Right renal cortex interstitium (tissue), 3 donors: ENCODE measurements at places on chromosomes 7 and 10.

DNA sequence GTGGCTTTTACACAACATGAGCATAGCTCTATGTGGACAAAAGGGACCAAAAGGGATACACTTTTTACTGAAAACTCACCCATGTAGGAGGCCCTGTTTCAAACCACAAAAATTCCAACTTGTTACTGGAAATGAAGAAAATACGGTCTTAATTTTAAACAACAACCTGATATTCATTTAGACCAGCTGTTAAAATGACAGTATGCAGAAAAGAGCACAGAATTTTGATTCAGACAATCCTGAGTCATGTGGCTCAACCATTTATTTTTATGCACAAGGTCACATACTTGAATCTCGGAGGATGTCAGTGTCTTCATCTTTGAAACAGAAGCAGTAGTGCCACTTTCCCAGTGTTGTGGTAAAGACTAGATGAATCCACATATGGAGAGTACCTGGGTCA, 426.5 kb upstream of the NFE2L3 start:
- DNase-seq, result no peak

GRCh38 chr10:12561307-12561706, 212.0 kb downstream of the CAMK1D start:
- DNase-seq, result no peak

- no peak for DNase-seq
Observed at GRCh38 chr10:100993986-100994708, 5.5 kb upstream of the LZTS2 start.

DNA sequence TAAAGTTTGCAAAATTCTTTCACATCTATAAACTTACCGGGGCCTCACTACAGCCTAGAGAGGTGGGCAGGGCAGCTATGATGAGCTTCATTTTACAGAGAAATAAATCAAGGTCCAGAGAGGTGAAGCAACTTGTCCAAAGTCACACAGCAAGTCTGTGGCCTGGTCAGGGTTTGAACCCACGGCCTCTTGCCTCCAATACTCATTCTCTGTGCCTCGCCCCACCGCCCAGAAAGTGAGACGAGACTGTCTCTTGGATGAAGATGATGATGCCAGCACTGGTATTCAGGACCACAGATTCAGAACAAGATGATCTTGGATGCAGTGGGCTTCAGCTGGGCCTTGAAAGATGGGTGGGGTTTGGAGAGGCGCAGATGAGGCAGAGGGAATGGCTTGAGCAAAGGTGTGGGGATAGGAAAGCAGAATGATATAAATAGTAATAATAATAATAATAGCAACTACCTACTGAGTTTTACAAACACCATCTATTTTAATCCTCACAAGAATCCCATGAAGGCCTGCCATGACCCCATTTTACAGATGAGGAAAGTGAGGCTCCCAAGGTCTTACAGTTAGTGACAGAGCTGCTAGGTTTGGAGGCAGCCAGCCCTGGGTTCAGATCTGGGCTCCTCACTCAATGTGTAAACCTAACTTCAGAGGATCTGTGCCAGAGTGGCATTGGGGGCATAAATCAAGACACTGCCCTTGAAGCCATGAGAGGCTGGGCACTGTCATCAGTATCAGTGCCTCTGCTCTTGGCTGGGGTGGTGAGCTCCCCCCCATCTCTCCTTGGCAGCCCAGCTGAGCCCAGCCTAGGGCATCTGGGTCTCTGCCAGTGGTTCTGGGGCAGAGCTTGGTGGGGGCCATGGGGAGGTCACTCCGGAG, 70.0 kb downstream of the NEURL1 start:
- no peak for DNase-seq

GRCh38 chr7:28990200-28990960, 32.2 kb upstream of the TRIL start:
- no peak for DNase-seq

GRCh38 chr7:49530481-49530880, 243.0 kb upstream of the VWC2 start:
- no peak for DNase-seq
